ENCODE measurements at places on chromosomes 2 and 18.

- no peak for DNase-seq
These were observed 25.6 kb upstream of the UBE2F start for GRCh38 chr2:237941239-237941638.

DNA sequence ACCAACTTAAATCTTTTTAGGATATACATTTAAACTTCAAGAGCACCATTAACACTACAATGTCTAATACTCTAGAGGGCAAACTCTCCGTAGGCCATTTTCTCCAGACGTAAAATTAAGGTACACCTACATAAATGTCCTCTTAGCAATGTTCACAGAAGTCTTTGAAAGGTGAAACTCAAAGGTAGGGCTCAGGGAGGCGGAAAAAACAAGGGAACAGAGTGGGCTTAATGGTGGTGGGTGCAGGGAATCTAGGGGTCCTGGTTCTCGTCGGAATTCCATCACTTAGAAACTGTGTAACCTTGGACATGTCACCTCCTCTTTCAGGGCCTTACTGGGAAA lies 668 bp downstream of the NFU1 start:
- no peak for DNase-seq

- DNase-seq = peak; percentile 4
These were observed 859.5 kb downstream of the LRP1B start for GRCh38 chr2:141271346-141271745.

DNA sequence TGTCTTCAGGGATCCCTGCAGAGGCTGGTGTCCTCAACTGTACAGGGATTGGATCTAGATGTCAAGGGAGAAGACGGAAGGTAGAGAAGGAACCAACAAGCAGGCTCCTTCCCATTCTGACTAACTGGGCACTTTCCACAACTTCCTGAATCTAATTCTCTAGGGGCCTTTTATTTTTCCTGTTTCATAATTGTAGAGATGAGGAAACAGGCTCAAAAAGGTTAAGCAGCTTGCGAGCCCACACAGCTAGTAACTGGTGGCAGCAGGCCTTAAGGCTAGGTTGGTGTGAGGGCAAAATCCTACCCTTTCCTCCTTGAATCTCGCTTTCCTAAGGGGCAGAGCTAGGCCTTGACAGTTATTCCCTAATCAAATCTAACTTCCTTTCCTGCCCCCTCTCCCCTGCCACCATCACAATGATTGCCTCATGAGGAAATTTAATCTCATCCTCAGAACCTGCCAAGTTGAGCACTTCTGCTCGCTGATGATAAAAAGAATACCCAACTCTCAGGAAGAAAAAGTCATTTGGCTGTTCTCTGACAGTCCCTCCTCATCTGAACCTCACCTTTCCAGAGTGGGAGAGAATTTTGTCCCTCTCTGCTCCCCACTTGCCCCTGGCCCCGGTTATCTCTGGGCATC lies 35.7 kb upstream of the POLE4 start:
- DNase-seq = no peak

- no peak for DNase-seq
These were observed 359.1 kb downstream of the MEIS1 start for GRCh38 chr2:66794070-66794469.

DNA sequence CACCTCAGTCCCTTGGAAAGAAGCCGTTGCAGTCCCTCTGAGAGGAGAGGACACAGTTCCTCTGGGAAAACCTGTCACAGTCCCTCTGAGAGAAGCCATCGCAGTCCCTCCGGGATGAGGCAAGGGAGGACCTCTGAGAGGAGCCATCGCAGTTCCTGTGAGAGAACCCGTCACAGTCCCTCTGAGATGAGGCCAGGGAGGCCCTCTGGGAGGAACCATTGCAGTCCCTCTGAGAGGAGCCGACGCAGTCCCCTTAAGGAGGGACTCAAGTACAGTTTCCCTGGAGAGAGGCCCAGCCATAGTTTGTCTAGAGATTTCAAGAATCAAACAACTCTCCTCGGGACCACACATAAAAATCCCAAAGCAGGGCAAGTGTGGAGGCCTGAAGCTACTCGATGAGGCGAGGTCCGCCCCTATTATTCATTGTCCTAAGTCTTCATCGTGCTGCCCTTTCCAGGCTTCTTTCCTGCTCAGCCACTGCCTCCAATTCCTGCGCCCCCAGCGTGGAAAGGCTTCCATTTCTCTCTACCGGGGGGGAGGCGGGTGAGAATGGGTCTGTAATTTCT lies 630 bp upstream of the ZNF512 start:
- peak; percentile 50 for DNase-seq

- no peak for DNase-seq
These were observed 7.9 kb upstream of the INPP4A start for GRCh38 chr2:98436734-98437133.

DNA sequence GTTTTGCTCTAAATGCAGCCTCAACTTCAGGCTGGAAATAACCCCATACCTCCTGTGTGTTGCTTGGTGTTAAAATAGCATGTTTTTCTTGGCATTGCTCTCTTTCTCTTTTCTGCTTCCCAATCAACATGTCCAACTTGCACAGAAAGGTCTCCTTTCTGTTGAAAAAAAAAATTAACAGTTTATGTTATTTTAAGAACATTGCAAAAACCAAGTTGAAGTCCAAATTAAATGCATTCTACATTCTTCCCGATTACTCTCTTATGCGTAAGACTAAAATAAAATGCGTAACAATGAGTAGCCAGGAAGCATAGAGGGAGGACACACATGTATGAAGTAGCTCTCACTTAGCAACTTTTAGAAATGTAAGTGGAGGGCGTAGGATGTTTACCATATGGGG lies 1406.1 kb upstream of the NXPH2 start:
- DNase-seq = no peak

GRCh38 chr2:117717072-117717471 lies 97.4 kb upstream of the DDX18 start:
- no peak for DNase-seq

GRCh38 chr18:63997041-63997440 lies 27.2 kb downstream of the SERPINB8 start:
- DNase-seq = no peak
